Fibroblast of lung (primary cell): ENCODE measurements at places on chromosomes 3 and 15. TPM values are rescaled to one million over a fixed set of nuclear protein-coding genes. Genes with fewer than 3 reads are reported as not detected.

BCHE gene
- 29.0 and 34.7 TPM in 2 replicates for total RNA-seq

TEX55 gene
- total RNA-seq = not detected in 2 replicates

- no peak overlapping the region for H3K4me3 ChIP-seq
- DNase-seq = no peak
- H3K36me3 ChIP-seq = no peaks in the 10 kb centered on the region
- no peak overlapping the region for H3K27ac ChIP-seq
Measured at GRCh38 chr3:129526121-129526900, 2.1 kb upstream of the RHO start.

DNA sequence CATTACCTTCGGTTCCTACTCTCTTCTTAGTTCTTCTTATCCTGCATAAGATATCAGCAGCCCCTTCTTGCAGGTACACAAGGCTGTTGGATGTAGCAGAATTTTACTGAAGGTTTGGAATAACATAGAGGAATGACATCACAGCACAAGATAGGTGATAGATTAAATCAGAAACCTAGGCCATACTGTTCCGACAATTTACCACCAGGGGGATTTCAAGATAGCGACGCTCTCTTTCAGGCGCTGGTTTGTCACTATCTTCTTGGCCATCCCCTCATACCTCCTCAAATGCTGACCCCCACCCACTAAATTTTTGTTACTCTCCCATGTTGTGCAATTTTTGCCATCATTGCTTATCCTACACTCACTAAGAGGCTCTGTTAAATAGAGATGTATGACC is 3.5 kb downstream of the SIDT1 start:
- H3K4me3 ChIP-seq = no peak overlapping the region
- DNase-seq = no peak
- H3K27ac ChIP-seq = no peak overlapping the region
- peaks cover 4% of the 10 kb centered on the region for H3K4me1 ChIP-seq
- peaks cover 36% of the 10 kb centered on the region for H3K27me3 ChIP-seq
- H3K36me3 ChIP-seq = no peaks in the 10 kb centered on the region

GRCh38 chr3:195236801-195237570 is 34.0 kb downstream of the XXYLT1 start:
- no peak overlapping the region for H3K4me3 ChIP-seq
- H3K36me3 ChIP-seq = no peaks in the 10 kb centered on the region
- H3K27me3 ChIP-seq = no peaks in the 10 kb centered on the region
- peaks cover 2% of the 10 kb centered on the region for H3K4me1 ChIP-seq

GRCh38 chr3:4514916-4515315 is 21.8 kb downstream of the ITPR1 start:
- H3K27me3 ChIP-seq = no peaks in the 10 kb centered on the region
- no peak for DNase-seq
- no peaks in the 10 kb centered on the region for H3K36me3 ChIP-seq
- no peak overlapping the region for H3K4me3 ChIP-seq
- H3K27ac ChIP-seq = no peak overlapping the region

DNA sequence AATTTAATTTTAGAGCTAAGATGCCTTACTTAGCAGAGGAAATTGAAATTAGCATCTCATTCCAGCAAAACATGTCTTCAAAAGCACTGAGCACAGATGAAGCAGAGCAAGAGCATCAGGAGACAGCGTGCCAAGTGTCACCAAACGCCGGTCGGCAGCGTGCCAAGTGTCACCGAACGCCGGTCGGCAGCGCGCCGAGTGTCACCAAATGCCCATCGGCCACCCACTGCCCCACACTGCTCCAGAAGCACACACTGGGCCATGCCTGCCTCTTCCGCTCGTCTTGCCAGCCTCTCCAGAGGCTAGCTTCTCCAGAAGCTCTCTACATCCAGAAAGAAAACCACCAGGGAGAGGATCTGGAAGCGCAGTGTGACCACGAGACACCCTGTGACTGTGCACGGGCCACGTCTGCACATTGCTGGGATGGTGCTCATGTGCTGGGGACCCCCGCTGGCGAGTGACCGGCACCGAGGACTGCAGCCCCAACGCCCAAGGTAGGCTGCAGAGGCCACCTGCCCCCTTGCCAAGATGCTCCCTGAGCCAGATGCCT is 37.8 kb downstream of the CYFIP1 start:
- DNase-seq = no peak
- no peaks in the 10 kb centered on the region for H3K4me1 ChIP-seq
- no peak overlapping the region for H3K4me3 ChIP-seq
- peaks cover 10% of the 10 kb centered on the region for H3K36me3 ChIP-seq
- no peak overlapping the region for H3K27ac ChIP-seq
- H3K27me3 ChIP-seq = no peaks in the 10 kb centered on the region

DNA sequence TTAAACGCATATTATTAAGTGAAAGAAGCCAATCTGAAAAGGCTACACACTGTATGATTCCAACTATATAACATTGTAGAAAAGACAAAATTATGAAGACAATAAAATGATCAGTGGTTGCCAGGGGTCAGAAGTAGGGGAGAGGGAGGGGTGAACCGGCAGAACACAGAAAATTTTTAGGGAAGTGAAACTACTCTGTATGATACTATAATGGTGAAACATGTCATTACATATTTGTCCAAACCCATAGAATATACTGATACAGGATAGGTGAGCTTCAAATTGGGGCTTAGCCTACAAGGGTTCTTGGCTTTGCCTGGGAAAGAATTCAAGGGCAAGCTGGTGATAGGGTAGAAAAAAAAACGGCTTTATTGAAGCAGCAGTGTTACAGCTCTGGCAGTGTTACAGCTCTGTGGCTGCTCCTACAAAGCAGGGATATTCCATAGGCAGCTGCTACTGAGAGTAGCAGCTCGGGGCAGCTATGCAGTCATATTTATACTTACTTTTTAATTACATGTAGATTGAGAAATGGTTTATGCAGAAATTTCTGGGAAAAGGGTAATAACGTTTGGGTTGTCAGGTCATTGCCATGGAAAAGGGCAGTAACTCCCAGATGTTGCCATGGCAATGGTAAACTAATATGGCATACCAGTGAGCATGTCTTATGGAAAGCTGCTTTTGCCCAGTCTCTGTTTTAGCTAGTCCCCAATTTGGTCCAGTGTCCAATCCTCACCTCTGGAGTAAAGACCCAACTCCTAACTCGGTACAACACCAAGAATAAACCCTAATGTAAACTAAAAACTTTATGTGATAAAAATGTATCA is 125.1 kb upstream of the SLC25A36 start:
- H3K4me3 ChIP-seq = no peak overlapping the region
- DNase-seq = no peak
- no peaks in the 10 kb centered on the region for H3K27me3 ChIP-seq
- no peaks in the 10 kb centered on the region for H3K36me3 ChIP-seq

GRCh38 chr15:29451201-29451781 is 181.7 kb upstream of the NSMCE3 start:
- no peak overlapping the region for H3K4me3 ChIP-seq
- H3K36me3 ChIP-seq = no peaks in the 10 kb centered on the region
- no peak overlapping the region for H3K27ac ChIP-seq
- H3K27me3 ChIP-seq = no peaks in the 10 kb centered on the region

DNA sequence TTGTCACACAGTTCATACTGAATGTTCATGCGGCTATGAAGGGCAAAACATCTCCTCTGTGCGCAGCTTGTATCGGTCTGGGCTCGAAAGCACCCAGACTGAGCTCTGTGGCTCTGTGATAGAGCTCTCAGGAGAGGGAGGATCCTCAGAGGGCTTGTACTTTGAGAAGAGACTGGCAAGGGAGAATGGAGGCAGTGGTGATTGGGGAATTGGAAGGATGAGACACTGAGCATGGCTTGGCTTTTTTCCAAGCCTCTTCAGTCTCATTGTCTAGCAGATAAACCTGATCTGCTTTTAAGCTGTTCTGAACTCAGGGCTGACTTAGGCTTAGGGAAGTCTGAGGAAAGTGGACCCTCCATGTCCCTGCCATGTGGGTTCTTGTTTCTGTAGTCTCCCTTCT is 43.0 kb downstream of the RAD54L2 start:
- H3K4me3 ChIP-seq = no peak overlapping the region
- no peaks in the 10 kb centered on the region for H3K27me3 ChIP-seq
- H3K4me1 ChIP-seq = no peaks in the 10 kb centered on the region
- DNase-seq = peak; percentile 13
- H3K36me3 ChIP-seq = no peaks in the 10 kb centered on the region

DNA sequence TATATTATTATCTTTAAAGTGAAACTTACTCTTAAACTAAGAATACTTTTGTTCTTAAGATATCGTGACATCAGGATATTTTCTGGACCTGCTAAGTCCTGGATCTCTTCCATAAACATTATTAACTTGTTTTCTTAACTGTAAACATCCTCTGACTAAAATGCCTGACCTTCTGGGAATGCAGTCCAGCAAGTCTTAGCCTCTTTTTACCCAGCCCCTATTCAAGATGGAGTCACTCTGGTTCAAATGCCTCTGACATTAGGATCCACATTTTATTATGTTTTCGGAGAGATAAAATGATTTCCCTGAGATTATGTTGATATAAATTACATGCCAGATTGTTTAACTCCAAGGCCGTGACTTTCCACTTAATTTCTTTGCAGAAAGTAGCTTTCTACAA is 37.6 kb downstream of the OSTN start:
- no peaks in the 10 kb centered on the region for H3K27me3 ChIP-seq
- peaks cover 14% of the 10 kb centered on the region for H3K4me1 ChIP-seq
- DNase-seq = peak; percentile 50
- no peaks in the 10 kb centered on the region for H3K36me3 ChIP-seq
- H3K4me3 ChIP-seq = no peak overlapping the region

GRCh38 chr15:31214158-31214863 is 112.3 kb upstream of the KLF13 start:
- H3K36me3 ChIP-seq = no peaks in the 10 kb centered on the region
- no peak overlapping the region for H3K4me3 ChIP-seq
- H3K27me3 ChIP-seq = peaks cover 3% of the 10 kb centered on the region
- no peak for DNase-seq

DNA sequence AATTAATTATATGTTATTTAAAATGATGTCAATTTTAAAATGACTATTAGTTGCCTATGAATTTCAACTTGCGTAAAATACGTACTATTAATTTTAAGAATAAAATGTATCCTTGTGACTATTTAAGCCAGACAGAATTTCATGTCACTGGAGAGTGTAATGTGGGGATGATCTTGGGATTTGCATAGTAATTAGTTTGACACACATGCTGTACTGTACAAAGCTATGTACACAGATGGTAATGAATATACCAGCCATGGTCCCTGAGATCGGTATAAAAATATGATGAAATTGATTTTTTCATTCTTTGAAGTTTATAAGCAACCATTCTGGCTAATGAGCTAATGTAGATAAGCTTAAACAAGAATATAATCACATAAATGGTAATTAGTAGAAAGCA is 134.4 kb upstream of the ROBO1 start:
- H3K27ac ChIP-seq = no peak overlapping the region
- H3K4me1 ChIP-seq = no peaks in the 10 kb centered on the region
- no peak for DNase-seq
- H3K27me3 ChIP-seq = no peaks in the 10 kb centered on the region
- H3K36me3 ChIP-seq = no peaks in the 10 kb centered on the region

- no peaks in the 10 kb centered on the region for H3K27me3 ChIP-seq
- no peak overlapping the region for H3K27ac ChIP-seq
- no peak overlapping the region for H3K4me3 ChIP-seq
- peak; percentile 52 for DNase-seq
Measured at GRCh38 chr3:24595796-24596195, 101.1 kb upstream of the THRB start.

- H3K4me1 ChIP-seq = no peaks in the 10 kb centered on the region
- no peak for DNase-seq
- no peak overlapping the region for H3K4me3 ChIP-seq
- no peaks in the 10 kb centered on the region for H3K36me3 ChIP-seq
- no peak overlapping the region for H3K27ac ChIP-seq
Measured at GRCh38 chr15:88303395-88303794, 46.9 kb upstream of the NTRK3 start.

GRCh38 chr3:118229196-118229595 is 805.5 kb downstream of the IGSF11 start:
- no peak for DNase-seq
- H3K27ac ChIP-seq = no peak overlapping the region
- no peaks in the 10 kb centered on the region for H3K27me3 ChIP-seq
- no peaks in the 10 kb centered on the region for H3K36me3 ChIP-seq
- H3K4me1 ChIP-seq = no peaks in the 10 kb centered on the region

DNA sequence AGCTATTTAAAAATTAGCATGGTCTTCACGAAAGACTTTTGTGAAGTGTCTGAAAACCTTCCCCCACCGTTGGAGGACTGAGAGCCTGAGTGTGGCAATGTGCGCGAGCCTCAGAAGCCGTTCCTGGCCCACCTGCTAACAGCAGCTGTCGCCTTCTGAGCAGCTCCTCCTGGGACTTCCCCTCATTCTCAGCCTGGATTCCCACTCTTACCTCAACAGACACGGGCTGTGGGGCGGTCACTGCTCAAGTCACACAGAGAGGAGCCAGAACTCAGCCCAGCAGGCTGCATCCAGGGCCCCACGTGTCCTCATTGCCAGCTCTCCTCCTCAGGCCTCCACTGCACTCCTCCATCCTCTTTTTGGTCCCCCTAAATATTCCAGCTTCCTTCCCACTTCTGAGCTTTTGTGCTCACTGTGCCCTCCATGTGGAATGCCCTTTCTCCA is 7.8 kb downstream of the DNASE1L3 start:
- DNase-seq = no peak
- H3K36me3 ChIP-seq = no peaks in the 10 kb centered on the region
- H3K4me3 ChIP-seq = no peak overlapping the region
- peaks cover 2% of the 10 kb centered on the region for H3K4me1 ChIP-seq
- no peak overlapping the region for H3K27ac ChIP-seq
